ENCODE measurements at places on chromosomes 13 and 19.

GRCh38 chr19:33303791-33304345 is 1.5 kb upstream of the CEBPA start:
- DNase-seq: no peak

DNA sequence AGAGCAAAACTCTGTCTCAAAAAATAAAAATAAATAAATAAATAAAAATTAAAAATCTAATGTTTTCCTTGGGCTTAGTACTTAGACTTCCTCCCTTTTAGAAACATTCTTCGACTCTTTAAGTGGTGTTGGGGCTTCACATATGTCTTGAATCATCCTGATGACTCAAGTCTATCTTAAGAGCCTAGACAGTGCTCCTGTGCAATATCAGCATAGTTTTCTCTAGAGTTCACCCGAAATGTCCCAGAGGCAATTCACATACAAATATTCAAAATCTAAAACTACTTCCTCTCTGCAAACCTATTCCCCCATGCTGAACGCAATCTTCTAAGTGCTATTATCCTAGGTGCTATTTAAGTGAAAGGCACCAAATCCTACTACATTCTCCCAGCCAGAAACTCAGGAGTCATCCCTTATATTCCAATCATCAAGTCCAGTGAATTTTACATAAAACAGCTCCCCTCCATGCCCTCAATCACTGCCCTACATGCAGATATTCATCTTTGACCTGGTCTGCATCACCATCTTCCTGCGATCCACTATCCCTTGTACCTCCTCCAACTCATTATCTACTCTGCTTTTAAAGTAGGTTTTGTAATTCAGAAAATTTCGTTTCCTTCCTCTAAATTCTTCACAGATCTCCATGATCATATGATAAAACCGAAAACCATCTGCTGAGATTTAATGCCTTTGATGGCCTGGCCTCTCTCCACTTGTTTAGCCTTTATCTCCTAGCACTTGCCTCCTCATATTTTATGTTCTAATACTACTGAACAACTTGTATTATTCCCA is 102.7 kb downstream of the ELF1 start:
- DNase-seq: no peak

- DNase-seq: no peak
These were observed 150.9 kb downstream of the URI1 start for GRCh38 chr19:30092721-30093569.

DNA sequence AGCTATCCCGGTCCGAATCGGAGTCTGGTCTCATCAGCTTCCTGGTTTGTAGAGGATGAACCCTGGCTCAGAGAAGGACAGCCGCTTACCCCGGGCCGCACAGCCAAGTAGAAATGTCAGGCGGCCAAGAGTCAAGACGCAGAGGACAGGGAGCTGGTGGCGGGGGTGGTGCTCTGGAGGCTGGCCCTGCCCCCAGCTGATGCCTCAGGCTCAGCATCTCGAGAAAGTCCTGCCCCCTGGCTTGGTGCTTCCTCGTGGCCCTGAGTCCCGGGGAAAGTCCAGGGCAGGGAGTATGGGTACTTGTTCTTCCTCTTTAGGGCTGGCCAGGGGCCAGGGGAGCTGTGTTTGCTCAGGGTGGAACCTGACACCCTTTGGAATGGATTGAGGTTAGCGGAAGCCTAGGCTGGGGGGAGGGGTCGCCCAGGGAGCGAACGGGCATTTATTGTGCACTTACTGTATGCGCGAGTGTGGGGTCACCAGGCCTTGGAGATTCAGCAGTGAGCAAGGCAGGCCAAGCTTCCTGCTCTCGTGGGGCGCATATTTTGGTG is 2.2 kb downstream of the TJP3 start:
- no peak for DNase-seq

- no peak for DNase-seq
These were observed 1691.7 kb upstream of the PCDH20 start for GRCh38 chr13:63107179-63107943.

DNA sequence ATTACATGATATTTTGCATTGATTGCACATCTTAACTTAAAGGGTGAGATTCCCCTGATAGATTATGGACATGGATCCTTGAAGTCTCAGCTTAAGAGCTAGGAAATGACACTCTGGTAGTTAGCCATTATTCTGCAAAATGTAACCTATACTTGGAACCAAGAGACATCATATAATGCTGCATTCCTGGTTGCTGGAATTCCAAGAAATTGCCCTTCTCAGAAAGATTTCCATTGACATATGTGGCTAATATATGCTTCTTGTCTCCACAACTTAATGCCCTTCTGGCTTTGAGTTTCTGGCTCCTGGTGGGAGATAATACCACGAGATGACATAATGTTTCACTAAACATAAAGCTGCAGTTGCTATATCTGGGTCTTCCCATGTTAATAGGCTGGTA is 204.4 kb upstream of the TRPC4 start:
- DNase-seq: no peak

DNA sequence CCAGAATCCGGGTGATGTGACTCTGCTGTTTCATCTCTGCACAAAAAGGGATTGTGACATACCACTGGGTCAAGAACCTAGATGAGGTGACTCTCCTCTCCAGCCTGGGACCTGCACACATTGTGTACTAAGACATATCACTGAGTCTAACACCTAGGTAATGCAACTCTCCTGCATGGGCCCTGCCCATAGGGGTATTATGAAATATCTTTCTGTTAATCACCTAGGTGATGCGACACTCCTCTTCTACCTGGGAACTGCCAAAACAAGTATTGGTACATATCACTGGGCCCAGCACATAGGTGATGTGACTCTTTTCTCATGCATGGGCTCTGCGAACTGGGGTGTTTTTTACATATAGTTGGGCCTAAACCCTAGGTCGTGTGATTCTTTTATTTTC is 35.5 kb upstream of the ZNF254 start:
- DNase-seq: no peak

DNA sequence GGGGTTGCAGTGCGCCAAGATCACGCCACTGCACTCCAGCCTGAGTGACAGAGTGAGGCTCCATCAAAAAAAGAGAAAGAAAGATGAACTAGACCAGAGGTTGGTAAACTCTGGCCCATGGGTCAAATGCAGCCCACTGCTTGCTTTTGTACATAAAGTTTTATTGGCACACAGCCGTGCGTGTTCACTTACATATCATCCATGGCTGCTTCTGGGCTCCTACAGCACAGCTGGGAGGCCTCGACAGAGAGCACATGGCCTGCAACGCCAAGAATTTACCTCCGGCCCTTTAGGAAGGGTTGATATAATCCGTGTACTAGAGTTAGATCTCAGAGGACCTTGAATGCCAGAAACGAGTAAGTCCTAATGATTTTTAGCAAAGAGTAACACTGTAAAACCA is 46.0 kb downstream of the GNG7 start:
- DNase-seq: no peak

- DNase-seq: no peak
These were observed 31.2 kb downstream of the IGFL2 start for GRCh38 chr19:46179076-46179759.

- peak; percentile 60 for DNase-seq
These were observed 49.5 kb downstream of the CRYL1 start for GRCh38 chr13:20475927-20476691.

DNA sequence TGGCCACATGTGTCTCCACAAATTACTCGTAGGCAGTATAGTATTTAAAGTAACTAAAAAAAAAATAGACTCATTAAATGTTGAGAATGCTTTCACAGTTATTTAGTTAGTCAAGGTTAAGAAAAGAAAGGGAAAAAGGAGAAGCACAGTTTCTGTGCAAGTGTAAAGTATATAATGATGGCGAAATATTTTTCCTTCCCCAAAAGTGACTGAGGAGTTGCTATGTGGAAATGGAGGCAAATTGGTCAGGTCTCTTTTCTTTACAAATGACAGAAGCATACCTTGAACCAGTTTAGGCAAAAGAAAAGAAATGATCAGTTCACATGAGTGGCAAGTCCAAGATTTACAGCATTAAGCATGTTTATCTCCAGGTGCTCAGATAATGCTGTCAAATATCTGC is 18.0 kb downstream of the CSNK1A1L start:
- DNase-seq: no peak

DNA sequence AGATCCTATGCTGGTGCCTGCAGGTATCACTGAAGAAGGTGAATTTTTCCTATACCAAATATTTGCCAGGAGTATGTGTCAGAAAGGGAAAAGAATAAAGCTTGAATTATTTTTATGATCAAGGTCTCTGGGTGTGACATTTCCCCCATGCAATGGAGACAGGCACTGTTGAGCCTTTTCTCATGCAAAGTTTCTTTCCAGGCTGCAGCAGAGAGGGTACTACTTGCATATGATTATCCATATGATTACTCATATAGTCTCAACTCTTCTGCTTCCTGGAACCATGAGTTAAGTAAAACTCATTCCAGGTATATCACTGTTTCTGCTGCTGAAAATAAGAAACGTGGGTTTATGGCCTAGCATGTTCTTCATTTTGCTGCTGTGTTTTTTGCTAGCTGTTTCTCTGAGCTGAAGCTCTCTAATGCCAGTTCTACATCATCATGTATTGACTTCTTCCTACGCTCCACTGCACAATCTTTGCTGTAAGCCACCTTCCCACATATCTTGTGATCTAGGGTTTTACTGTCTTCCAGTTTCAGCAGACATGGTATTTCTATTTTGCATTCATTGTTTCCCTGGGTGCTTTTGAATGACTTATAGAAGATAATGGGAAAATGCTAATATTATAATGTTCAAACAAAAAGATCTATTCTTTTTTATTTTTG is 278.7 kb upstream of the GPC6 start:
- DNase-seq: no peak

- DNase-seq: no peak
These were observed 6.0 kb downstream of the ZNF865 start for GRCh38 chr19:55611300-55611982.

- DNase-seq: no peak
These were observed 146.8 kb downstream of the KCNRG start for GRCh38 chr13:50162001-50162400.

DNA sequence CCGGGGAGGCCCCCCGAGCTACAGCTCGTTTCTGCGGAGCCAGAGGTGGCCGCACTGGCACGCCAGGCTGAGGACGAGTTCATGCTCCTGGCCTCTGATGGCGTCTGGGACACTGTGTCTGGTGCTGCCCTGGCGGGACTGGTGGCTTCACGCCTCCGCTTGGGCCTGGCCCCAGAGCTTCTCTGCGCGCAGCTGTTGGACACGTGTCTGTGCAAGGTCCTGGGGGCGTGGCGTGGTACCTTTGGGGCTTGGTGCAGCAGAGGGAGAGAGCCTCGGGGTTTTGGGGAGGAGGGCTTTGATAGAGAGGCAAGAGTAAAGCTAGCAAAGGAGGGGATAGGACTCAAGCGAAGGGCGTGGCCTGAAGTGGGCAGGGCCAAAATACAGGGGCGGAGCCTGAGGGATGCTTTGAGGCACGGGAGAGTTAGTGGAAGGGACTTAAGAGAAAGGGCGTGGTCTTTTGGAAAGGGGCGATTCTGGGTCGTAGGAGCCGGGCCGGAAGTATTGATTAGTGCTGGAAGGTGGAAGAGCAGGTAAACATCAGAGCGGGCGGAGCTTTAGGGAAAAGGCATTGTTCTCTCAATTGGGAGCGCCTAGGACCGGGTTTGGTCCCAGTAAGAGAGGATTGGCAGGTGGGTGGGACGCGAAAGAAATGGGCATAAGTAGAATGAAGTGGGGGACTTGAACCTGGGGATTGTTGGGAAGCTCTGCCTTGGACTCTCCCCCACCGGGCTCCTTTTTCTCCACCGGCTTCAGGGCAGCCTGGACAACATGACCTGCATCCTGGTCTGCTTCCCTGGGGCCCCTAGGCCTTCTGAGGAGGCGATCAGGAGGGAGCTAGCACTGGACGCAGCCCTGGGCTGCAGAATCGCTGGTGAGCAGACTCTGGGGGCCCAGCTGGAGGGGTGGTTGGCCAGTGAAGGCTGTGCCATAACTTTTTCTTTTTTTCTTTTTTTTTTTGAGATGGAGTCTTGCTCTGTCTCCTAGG is 1.2 kb downstream of the PPM1N start:
- peak; percentile 70 for DNase-seq

DNA sequence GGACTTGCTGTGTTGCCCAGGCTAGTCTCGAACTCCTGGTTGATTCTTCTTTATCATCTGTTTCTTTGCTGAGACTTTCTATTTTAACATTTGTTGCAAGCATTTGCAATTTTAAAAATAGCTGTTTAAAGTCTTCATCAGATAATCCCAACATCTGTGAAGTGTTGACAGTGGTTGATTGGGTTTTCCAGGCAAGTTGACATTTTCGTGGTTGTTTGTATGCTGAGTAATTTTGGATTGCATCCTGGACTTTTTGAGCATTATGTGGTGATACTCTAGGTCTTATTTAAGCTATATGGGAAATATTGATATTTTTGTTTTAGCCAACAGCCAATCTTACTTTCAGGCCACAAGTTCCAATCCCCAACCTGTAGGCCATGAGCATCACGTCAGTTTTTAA is 25.1 kb downstream of the AP1M1 start:
- DNase-seq: no peak

GRCh38 chr13:112448621-112449544 is 72.7 kb downstream of the SPACA7 start:
- no peak for DNase-seq

GRCh38 chr13:95250961-95251360 is 50.3 kb downstream of the ABCC4 start:
- no peak for DNase-seq

- DNase-seq: no peak
These were observed 423.5 kb upstream of the ATXN8OS start for GRCh38 chr13:69683921-69684686.

GRCh38 chr19:39951686-39952085 is 17.3 kb upstream of the FCGBP start:
- DNase-seq: no peak

- DNase-seq: peak; percentile 56
These were observed 5.3 kb downstream of the DENND1C start for GRCh38 chr19:6476155-6476895.

- no peak for DNase-seq
These were observed 13.2 kb downstream of the RNF17 start for GRCh38 chr13:24777171-24777570.

DNA sequence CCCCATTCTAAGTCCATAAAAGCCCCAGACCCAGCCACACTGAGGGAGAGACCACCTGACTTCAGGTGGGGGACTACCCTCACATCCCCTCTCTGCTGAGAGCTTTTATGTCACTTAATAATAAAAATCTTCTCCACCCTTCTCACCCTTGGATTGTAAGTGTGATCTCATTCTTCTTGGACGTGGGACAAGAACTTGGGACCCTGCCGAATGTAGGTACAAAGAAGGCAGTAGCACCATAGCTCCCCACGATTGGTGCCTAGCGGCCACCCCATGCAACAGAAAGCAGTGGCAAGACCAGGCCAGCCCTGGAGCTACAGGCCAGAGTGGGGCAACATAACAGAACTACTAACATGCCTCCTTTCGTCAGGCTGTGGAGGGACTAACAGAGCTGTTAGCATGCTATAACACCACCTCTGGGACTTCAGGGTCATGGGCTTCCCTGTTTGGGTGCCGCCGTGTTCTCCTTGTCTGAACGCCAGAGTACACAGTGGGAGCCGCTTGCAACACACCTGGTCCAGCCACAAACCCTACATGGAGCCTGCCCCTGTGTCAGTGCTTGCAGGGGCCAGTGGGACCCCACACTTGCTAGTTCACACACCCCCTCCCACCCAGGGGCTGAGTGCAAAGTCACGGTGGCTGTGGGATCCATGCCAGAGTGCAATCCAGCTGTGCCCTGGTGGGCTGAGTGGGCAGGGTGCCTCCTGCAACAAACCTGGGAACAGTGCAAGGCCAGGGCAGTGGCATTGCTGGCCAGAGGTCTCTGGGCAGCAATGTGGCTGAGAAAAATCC is 5.2 kb upstream of the FBXO17 start:
- no peak for DNase-seq

- DNase-seq: no peak
These were observed 782 bp upstream of the CA11 start for GRCh38 chr19:48646722-48647216.

Data from activated naive CD4-positive, alpha-beta T cell treated with Interleukin-2 at 50 U/mL for 16 hours (primary cell).